ENCODE measurements at places on chromosomes 2 and 18.

DNA sequence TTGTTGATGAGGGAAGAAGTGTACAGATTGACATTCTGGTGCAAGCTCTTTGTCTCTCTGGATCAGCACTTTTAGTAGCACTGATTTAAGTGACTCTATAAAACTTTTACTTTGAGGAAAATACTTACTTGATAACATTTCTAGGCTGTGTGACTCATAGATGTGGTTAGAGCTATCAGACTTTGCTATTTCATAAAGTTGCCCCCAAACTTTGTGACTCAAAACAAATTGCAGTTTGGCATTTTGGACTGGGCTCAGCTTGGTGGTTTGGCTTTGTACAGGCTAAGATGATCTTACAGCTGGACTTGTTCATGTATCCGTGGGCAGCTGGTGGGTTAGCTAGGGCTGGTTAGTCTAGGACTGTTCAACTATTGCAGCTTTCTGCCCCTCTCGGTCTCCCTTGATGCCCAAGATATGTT is 42.1 kb upstream of the GLS start:
- DNase-seq = no peak

GRCh38 chr2:68251187-68251854 is 1.0 kb downstream of the PPP3R1 start:
- DNase-seq = peak; percentile 65

- no peak for DNase-seq
These were observed 539.4 kb upstream of the ID2 start for GRCh38 chr2:8142461-8142860.

DNA sequence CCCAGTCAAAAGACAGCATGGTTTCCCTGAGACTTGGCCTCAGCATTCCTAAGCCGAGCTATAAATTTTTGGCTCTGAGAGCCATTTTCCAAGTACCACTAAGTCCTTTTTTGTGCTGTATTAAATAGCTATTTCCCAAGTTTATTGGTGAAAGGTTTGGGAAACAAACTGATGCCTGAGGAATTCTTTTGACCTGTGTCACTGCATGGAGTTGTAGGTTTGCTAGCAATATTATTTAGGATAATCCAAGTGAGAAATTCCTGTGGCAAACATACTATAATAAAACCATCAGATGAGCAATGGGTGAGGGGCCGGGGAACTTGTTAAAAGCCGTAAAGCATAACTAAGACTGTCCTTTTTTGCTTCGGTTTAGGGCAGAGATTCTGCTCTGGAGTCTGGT is 28.4 kb downstream of the ARHGAP28 start:
- no peak for DNase-seq

- no peak for DNase-seq
These were observed 294.0 kb upstream of the CXCR4 start for GRCh38 chr2:136411946-136412345.

DNA sequence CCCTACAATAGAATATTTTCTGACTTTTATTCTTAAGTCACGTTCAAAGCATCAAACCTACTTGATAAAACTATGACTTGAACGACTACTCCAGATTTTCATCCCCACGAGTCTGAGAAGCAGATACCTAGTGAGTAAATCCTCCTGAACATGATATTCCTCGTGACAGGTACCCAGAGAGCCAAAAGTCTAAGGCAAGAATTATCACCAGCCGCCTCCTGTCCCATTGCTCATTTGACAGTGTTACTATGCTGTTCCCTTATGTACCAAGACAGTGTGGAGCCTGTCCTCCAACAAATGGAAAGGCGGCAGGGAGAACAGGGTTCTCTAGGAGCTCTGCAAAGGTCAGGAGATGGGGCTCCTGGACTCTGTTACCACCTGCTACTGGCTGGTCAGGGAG is 8.3 kb upstream of the ALPK2 start:
- DNase-seq = no peak

DNA sequence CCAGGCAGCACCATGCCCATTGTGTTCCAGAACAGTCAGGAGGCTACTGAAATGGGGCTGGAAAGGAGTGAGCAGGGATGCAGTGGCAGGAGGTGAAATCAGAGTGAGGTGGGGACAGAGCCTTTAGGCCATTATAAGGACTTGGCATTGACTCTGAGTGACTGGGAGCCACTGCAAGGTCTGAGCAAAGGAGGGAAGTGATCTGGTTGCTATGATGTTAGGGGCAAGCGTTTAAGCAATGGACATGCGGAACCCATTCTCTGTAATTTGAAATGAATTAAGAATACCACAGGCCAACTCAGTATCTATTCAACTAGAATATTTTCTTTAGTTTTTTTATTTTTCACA is 98.2 kb downstream of the DPP4 start:
- no peak for DNase-seq

DNA sequence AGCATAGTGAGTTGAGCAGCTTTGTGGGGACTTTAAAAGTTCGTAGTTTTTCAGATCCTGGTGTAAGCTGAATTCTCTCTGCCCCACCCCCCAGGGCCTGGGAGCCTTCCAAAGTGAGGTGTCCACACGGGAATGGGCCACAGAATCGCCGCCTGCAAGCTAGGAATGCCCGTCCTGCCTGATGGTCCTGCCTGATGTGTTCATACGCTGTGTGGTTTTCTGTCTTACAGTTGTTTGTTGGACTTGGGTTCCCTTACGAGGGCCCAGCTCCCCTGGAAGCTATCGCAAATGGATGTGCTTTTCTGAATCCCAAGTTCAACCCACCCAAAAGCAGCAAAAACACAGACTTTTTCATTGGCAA is 158.7 kb downstream of the MGAT5 start:
- no peak for DNase-seq

GRCh38 chr2:38672445-38673391 is 6.8 kb downstream of the GALM start:
- DNase-seq = peak; percentile 34

- DNase-seq = no peak
These were observed 198.2 kb upstream of the SPRED2 start for GRCh38 chr2:65630643-65631042.

GRCh38 chr18:75226286-75226955 is 15.8 kb downstream of the TSHZ1 start:
- no peak for DNase-seq

GRCh38 chr2:23698116-23698693 is 228.7 kb downstream of the ATAD2B start:
- no peak for DNase-seq

DNA sequence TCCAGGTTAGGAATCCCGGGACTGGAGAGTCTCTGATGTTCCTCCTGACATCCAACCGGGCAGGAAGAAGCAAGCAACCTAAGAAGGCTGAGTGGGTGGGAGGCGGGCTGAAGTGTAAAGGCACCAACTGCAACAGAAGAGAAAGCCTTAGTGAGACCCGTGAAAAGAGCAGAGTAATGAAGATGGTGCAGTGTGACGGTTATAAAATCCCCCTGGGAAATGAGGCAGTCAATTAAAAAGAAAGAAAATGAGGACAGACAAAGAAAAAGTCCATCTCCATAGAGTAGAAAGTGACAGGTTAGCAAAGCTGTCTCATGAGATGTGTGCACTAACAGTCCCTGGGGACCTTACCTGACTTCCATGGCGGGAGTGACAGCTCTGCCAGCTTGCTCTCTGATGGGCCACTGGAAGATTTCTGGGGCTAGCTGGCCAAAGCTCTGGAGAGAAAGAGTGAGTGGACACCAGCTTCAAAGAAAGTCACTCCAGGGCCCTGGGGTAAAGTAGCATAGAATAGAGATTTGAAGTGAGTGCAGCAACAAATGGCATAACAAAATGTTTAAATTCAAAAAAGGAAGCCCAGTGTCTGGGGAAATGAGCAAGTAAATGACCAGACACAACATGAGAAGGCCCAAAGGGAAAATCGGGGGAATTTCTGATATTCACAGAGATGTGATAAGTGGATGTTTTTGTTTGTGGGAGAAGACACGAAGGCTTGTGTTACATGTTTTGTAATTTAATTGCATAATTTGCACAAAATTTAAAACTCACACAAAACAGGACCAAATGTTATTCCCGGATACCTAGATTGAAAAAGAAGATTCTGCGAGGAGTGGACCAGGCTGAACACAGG is 44.1 kb upstream of the IGFBP2 start:
- no peak for DNase-seq

DNA sequence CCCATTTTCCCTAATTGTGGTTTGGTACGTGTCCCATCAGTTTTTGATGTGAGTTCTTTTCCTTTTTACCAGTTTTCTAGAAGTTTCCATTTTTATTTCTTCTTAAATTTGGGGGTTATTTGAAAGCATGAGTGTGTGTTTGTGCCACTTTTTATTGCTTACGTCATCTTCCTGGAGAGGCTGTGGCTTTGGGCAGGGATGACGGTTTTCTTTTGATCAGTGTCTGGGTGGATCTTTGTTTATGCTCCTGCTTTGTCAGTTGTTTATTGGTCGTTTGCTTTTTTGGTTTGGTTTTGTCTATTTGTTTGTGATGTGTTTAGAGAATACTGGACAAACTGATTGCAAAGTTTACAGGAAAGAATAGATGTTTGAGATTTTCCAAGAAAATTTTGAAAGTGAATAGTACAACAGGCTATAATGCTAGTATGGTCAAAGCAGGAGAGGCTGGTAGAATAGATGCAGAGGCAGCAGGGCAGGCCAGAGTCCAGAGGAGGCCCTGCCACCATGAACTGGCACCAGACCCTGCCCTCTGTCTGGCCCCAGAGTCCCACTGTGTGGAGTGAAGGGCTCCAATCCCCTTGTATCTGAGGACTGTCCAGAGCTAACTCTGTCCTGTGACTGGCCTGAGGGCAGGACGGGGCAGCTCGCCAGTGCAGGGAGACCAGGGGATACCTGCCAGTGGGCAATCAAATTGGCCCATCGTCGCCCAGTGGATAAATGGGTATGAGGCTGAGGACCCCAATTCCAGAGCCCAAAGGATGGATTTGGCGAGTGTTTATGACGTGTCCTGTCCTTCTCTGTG is 23.4 kb upstream of the SNED1 start:
- DNase-seq = no peak

DNA sequence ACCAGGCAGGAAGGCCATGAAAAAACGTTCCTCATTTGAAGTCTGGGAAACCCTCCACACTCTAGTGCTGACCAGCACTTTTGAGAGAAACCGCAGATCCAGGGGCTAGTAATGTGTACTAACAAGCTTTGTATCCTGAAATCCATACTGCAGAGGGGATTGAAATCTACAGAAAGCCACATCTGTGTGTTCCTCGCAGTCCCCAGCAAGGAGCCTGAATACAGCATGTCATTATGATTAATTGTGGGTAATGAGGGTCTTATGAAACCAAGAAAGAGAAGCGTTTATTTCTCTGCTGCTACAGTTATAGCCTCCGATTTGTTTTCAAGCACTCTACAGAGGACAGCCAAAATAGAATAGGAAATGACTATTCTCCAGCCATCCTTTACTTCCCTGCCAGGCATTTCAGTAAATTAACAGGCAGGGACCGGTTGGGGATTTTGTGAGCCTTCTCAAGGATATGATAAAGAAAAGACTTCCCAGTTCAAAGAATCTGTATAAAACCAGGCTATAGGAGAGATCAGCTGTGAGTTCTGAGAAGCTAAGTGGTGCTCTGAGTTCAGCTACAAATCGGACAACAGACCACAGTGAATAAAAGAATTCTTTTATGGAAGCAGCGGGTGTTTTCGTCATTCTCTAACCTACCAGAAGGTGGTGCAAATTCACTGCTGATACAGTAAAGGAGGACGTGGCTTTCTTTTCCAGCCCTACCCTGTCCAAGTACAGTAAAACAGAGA is 133.4 kb downstream of the INSIG2 start:
- DNase-seq = peak; percentile 27

DNA sequence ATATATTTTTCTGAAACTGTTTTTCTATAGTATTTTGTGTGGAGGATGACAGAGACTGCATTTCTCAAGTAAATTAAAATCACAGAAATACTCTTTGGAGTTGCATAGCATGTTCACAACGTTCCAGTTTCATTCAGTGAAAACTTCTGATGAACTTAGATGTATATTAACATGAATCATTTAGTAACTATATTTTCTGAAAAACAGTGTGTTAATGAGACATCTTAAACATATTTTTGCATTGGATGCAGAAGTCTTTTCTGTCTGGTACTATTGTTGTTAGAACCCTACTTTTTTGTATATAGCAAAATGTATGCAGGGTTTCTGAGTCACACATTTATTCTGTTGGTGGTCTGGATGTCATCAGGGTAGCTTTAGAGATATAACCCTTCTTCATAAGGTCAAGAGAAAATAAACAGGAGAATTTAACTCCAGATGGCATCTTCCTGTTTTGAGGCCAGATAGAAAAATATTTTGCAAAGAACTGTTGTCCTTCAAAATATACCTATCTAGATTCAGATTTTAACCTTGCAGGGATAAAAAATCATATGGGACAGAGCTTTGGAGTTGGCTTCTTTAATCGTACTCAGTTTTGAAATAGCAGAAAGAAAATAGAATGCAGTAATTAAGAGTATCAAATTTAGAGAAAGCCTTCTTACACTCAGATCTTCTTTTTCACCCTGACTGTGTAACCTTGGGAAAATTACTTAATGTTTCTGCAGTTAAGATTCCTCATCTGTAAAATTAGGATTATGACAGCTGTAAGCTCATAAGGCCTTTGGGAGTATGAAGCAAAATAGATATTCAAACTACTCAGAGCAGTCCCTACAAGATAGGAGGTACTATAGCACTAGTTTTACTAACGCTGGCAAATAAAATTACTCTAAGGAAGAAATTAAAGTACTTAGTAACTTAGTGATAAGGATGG is 5.3 kb downstream of the COL3A1 start:
- DNase-seq = no peak

DNA sequence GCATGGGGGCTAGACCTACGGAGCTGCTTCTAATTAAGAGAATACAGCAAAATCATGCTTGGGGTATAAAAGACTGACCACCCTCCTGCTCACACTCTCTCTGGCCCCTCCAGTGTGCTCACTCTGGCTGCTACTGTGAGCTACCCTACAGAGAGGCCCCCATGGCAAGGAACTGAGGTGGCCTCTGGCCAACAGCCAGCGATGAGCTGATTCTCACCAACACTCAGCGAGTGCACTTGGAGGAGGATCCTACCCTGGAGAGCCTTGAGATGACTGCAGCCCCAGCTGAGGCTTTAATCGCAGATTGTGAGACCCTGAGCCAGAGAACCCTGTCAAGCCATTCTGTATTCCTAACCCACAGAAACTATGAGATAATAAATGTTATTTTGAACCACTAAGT is 88.2 kb downstream of the GFPT1 start:
- DNase-seq = no peak

- DNase-seq = no peak
These were observed 93.0 kb downstream of the MAIP1 start for GRCh38 chr2:200048421-200048820.
